ENCODE measurements at places on chromosomes 6 and 20.

DNA sequence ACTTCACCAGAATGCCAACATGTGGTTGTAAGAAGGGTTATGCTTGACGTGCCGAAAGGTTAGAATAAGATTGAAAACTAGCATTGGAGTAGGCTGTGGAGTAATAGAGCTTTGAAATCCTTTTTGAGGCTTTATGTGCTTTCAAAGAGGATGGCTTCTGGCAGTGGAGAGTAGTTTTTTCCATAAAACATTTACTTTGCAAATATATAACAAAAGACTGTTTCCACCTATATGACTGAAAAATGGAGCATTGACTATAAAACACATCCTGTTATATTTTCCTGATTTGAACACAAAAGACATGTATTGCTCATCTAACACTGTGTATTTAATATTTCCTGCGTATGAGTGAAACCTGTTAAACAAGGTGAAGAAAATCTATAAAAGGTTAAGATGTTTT lies 38.8 kb downstream of the ZFAND3 start:
- no peak for DNase-seq

DNA sequence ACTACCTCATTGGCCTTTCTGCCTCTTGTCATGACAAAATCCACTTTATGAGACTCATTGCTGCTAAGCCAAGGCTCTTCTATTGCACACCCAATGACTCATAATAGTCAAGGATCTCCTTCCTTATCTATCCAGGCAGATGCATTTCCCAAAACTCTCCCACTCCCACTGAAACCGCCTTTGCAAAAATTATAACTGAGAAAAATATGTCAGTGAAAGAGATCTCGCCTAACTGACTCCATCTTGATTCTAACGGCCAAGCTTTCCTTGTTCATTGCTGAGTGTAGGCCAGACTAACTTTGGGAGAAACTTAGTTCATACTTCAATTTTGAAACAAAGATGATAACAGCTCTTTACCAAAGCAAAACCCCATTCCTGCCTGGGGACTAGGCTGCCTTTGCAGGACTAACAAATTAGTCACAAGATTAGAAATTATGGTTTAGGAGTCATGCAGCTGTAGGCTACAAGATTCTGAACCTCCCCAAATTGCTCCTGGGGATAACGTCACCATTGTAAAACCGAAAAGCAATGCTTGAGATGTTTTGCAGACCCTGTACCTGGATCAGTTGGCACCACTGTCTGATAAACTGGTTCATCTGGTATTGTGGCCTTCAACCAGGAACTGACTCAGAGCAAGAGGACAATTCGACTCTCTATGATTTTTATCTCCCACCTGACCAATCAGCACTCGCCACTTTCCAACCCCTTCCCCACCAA lies 47.1 kb downstream of the HAO1 start:
- DNase-seq: no peak

- no peak for DNase-seq
Measured at GRCh38 chr6:25266456-25267100, 12.6 kb upstream of the CARMIL1 start.

DNA sequence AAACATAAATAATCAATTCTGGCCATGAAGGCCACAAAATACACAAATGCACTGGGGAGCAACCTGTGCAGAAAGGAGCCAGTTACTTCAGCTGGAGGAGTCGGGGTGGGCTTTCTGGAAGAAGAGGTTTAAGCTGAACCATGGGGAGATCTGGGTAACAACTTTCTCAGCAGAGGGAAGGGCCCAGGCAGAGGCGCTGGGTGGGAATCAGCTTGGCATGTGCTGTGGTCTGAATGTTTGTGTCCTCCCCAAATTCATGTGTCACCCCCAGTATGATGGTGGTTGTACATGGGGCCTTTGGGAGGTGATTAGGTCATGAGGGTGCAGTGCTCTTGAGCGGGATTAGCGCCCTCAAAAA lies 107.9 kb downstream of the SYCP2 start:
- DNase-seq: no peak

GRCh38 chr20:25286917-25287316 lies 39.0 kb downstream of the PYGB start:
- no peak for DNase-seq

DNA sequence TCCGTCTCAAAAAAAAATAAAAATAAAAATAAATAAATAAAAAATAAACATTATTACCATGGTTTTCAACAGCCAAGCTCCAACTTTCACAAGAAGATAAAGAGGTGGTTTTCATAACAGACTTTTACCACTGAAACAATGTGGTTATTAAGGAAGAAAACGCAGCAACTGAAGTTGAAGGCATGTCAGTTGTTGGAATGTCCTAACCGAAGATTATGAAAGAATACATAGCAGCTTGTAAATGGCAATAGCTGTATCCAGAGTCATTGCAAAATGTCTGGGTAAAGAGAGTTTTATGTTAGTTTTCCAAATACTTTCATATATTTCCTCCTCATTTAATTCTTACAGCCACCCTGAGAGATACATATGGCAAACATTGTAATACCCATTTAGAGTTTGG lies 161.6 kb upstream of the MARCKS start:
- DNase-seq: no peak

- DNase-seq: no peak
Measured at GRCh38 chr6:169252505-169253189, 999 bp downstream of the THBS2 start.

- DNase-seq: no peak
Measured at GRCh38 chr20:63449025-63449424, 23.4 kb downstream of the KCNQ2 start.
